Fibroblast of lung (primary cell): ENCODE measurements at places on chromosomes 4 and X. TPM values are rescaled to one million over a fixed set of nuclear protein-coding genes. Genes with fewer than 3 reads are reported as not detected.

The KLHL4 gene
- total RNA-seq: 2.1 and 3.5 TPM in 2 replicates

The TACR3 gene
- under 0.01 TPM in 1 of 2 replicates, not detected in the other for total RNA-seq

The PALLD gene
- 109 and 205 TPM in 2 replicates for total RNA-seq

The MYOZ2 gene
- total RNA-seq: 0.17 and 0.26 TPM in 2 replicates

The NKX3-2 gene
- 0.26 and 1.3 TPM in 2 replicates for total RNA-seq

The KDR gene
- total RNA-seq: 0.26 TPM in 1 of 2 replicates, not detected in the other

GRCh38 chr4:33930497-33930896, 2313.8 kb downstream of the ARAP2 start:
- peak; percentile 67 for DNase-seq

DNA sequence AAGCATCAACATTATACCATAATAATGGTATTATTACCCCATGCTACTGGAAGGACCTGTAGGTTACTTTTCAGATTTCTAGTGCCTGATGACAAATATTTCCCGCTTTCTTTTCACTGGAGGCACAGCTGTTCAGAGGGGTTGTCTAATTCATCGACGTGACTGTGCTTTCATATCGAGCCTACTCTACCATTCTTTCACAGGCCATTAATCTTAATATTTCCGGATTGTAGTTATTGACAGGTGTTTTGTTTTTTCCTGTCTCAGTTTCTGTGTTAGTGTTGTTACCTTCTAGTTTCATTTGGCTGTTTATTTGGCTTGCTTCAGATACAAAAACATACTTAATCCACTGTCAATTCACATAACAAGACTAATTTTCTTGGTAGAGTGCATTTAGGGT, 330.9 kb downstream of the SPOCK3 start:
- DNase-seq: no peak

GRCh38 chr4:185542626-185543315, 7.5 kb upstream of the PDLIM3 start:
- DNase-seq: peak; percentile 88

DNA sequence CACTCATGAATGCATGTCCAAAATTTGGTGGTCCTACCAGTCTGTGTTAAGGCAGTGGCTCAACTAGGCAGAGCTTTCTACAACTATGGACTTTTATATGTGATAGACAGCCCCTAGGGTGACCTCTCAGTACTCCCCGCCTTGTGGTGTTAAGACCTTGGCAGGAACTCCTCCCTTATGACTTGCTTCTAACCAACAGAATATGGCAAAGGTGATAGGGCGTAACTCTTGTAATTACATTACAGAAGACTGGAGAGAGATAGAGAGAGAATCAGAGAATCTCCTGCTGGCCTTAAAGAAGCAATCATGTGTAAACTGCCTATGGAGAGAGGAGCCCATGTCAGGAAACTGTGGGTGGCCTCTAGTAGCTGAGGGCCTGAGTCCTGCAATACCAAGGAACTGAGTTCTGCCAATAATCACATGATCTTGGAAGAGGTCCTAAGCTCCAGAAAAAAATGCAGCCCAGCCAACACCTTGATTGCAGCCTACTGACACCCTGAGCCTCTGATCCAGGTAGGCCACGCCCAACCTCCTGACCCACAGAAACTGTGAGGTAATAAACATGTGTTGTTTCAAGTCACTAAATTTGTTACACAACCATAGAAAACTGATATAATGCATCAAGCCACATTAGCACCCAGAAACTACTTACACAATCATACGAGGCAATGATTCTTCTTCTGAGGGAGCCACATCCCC, 68.9 kb downstream of the INPP4B start:
- DNase-seq: no peak

DNA sequence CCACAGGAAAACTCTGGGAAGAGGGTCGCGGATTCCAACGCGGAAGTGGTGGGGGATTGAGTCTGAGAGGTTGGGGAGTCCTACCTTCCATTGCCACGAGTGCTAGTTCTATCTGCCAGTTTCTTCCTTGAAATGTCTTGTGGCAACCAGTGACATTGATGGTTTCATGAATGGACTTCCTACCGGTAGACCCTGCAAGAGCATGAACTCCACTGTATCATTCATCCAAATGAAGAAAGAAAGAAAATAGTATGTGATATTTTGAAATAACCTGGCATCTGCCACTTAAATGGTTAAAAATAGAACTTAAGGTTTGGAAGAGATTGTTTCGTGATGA, 1.1 kb upstream of the SLC10A7 start:
- DNase-seq: peak; percentile 8

- DNase-seq: no peak
Observed at GRCh38 chr4:132770776-132771175, 378.3 kb upstream of the PCDH10 start.

DNA sequence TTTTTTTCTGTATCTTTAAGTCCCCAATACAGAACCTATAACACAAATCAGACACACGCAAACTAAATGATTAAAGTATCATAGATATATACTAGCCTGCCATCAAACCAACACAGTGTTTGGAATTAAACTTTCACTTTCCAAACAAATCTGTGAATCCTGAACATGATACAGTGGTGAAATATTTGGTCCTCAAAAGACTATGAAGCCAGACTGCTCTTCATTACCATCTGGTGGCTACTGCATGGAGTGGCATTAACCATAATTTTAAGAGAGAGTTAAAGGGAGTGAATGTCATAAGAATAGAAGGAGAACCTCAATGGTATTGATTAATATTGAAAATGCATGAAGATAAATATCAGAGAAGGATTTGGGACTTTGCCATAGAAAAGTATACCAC, 9.2 kb upstream of the GABRA4 start:
- peak; percentile 29 for DNase-seq

- peak; percentile 95 for DNase-seq
Observed at GRCh38 chrX:10173331-10173900, 16.6 kb downstream of the CLCN4 start.

- DNase-seq: peak; percentile 68
Observed at GRCh38 chrX:46965125-46965758, 53.0 kb downstream of the JADE3 start.

DNA sequence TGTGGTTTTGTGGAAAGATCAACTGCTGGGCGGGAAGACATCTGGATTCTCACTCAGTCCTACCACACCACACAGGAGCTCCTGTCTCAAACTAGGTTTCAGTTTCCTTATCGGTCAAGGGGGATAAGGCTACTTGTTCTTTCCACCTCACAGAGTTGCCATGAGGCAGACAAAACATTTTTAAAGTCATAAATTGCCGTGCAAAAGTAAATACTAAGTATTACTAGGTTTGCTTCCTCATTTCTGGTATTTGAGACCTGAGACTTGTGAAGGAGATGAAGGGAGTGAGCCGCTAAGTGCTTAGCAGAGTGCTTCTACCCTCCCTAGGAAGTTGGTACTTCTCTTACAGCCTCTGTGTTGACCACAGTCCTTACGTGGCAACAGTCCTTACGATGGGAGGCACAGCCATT, 1.5 kb downstream of the LAP3 start:
- no peak for DNase-seq

GRCh38 chr4:138251938-138252337, 9.8 kb upstream of the SLC7A11 start:
- no peak for DNase-seq

GRCh38 chr4:38155589-38156294, 195.5 kb downstream of the PTTG2 start:
- DNase-seq: no peak

DNA sequence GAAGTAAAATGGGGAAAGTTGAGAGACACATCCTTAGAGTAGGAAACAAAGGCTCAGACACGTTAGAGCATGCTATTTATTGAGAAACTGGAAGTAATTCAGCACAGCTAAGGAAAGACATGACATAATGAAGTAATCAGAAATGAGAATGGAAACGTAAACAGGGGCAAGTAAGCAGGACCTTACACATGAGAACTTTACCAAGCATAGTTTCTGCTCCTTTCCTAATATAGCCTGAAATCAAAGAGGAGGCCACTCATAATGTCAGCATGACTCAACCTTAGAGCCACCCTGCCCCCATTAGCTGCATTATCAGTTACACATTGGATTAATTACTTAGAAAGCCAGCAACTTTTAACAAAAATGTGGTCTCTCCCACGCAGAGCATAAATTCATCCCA, 558.3 kb upstream of the GRIA3 start:
- DNase-seq: peak; percentile 47

DNA sequence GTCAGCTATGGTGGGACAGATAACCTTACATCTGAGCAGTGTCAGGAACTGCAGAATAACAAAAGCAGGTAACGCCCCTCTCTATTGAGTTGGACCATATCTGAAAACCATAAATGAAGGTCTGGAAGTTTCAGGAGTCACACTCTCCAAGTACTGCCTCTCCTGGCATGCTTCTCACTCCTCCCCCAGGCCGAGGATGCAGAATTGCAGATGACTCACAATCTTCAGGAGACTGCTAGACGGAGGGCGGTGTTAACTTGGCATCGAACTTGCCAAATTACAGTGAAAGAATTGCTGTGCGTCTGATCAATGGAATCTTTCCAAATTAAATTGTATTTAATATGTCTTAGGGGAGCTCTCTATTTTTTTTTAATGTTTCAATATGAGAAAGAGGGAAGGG, 67.1 kb upstream of the TRIM2 start:
- DNase-seq: peak; percentile 95

- no peak for DNase-seq
Observed at GRCh38 chr4:130163701-130164100, 1067.7 kb downstream of the C4orf33 start.

DNA sequence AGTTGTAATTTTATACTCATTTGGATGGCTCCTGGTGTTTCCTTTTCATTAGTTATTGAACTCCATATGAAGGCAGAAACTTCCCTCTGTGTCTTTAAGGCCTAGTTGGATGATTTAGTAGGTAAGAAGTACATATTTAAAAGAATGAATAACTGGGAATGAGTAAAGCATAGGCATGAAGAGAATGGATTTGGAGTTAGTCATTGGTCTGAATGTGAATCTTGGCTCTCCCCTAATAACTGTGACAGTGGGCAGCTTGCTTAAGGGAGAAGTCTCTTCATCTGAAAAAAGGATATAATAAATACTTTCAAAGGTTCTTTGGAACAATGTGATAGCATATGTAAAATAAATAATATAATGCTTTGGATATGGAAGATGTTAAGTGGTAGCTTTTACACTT, 13.2 kb downstream of the SNX25 start:
- peak; percentile 89 for DNase-seq

- DNase-seq: peak; percentile 14
Observed at GRCh38 chr4:152534541-152535359, 1.1 kb downstream of the FBXW7 start.

- no peak for DNase-seq
Observed at GRCh38 chr4:105470766-105471165, 3.1 kb downstream of the PPA2 start.

DNA sequence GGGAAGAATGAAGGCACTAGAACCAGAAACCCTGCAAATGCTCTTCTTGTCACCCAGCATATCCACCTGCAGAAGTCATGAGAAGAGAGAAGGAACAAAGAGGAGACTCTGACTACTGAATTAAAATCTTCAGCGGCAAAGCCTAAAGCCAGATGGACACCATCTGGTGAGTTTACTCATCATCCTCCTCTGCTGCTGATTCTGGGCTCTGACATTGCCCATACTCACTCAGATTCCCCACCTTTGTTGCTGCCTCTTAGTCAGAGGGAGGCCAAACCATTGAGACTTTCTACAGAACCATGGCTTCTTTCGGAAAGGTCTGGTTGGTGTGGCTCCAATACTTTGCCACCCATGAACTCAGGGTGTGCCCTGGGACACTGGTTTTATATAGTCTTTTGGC, 181.7 kb downstream of the AR start:
- no peak for DNase-seq

DNA sequence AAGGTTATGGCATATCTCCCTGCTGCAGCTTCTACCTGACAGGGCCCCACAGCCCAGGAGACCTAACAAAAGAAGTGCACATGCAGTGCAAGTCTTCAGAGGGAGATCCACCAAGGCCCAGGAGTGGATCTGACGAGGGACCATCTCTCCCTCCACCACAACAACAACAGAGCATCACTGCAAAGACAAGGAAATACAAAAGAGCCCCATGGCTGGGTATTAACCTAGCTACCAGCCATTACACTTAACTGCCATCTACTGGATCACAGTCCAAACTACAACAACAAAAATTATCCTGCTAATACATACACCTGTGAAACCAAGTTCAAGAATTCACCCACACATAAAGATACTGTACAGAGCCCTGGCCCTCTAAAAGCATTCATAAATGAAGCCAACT, 280.2 kb upstream of the SLC7A11 start:
- DNase-seq: peak; percentile 6
